Stimulated activated CD4-positive, alpha-beta T cell treated with anti-CD3 and anti-CD28 coated beads, Interleukin-4, amount 100 ng/mL, for 48 hours (primary cell): ENCODE measurements at places on chromosomes 2 and 18.

DNA sequence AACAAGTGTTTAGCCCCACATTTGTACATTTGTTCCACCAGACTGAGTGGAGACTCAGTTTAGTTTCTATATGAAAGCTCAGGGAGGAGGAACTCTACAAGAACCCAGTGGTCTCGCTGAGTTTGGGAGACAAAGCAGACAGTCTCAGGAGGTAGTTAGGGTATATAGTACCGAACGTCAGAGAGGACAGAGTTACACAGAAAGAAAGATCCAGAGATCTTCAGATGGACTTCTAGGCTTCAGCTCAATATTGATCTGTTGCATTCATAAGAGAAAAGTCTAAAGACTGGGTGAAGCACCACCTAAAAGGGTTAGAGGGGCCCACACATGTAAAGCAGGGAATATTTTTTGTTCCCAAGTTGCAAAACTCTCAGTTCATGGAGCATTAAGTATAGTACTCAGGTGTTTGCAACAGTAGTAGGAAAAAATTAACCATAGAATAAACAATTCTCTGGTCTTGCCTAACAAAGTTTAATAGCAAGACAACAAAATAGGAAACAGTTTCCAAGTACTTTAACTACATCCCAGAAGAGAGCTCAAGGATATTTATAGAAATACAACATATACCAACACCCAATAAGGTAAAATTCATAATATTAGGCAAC is 4.2 kb downstream of the TFPI start:
- no peak for DNase-seq

- DNase-seq, result no peak
Measured at GRCh38 chr18:33716061-33716683, 138.2 kb downstream of the ASXL3 start.

DNA sequence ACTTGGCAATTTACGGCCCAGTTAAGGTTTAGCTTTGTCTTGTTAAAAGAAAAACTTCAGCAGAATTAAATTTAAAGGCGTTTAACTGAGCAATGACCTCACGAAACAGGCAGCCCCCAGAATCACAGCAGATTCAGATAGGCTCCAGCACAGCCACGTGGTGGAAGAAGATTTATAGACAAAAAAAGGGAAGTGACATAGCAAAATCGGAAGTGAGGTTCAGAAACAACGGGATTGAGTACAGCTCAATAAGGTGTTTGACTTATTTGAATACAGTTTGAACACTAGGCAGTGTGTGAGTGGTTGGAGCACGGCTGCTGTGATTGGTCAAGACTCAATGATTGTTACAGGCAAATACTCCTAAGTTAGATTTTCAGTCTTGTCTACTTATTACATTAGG is 79.8 kb downstream of the MOGAT1 start:
- DNase-seq, result no peak

DNA sequence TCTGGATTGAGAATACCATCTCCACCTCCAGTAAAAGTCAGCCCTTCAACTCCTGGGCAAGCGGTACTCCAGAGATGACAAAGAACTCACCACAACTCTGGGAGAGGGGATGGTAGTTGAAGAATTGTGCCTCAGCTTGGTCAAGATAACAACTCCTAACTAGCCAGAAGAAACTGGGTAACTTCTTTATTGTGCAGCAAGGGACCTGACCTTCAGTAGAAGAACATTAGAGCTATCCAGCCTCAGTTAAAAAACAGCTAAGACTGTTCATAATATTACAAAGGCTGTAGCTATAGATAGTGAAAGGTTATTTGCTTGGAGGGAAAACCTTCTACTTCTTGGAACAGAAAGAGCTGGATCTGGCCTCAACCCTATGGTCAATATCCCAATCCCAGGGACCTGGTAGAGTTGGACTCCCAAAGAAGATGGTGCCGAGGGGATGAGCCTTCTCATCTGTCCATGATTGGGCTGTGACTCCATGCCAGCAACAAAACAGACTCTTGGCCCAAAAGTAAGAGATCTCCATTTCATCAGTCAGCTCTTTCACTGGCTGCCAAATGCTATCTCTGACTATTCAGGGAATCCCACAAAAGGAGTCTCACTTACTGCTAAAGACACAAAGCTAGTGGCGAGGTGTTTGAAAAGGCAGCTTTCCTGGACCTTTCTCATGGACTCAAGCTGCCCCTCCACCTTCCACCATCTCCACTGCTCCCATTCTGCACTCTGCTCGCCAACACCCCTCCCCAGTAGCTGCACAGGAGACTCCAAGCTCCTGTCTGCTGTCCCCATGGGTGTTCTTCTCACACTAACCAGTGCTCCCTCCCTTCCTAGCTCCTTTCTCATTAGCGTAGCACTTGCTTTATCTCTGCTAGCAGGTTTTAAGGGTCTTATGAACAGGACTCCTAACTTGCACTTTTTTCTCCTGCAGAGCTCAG is 145.8 kb downstream of the CAPN13 start:
- no peak for DNase-seq

DNA sequence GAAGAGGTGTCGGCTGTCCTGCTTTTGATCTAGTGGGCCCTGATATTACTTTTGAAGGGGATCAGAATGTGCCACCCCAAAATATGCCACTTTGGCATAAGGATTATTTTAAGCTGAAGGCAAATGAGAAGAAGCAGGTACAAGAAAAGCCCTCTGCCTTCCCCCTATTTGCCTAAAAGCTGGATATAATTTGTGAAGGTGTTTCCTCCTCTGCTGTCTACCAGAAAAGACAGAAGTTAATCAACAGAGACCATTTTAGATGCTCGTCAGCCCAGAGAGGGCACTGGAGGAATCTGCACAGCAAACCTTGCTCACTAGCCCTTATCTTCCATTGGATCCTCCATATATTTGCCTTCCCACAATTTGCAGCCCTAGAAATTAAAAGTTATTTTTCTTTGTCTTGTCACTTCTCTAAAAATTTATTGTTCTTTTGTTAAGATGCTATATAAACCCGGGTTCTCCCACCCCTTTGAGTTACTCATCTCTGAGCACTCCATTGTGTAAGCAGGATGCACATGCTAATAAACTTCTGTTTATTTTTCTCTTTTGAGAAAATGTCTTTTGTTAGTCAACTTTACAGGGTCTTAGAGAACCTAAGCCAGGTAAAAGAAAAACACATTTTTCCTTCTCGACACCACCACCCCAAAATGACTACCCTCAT is 163.2 kb upstream of the SLC1A4 start:
- DNase-seq, result no peak

- DNase-seq, result no peak
Measured at GRCh38 chr2:214052235-214052634, 358.6 kb upstream of the VWC2L start.

- no peak for DNase-seq
Measured at GRCh38 chr18:30432349-30432748, 610.2 kb downstream of the DSC3 start.

- no peak for DNase-seq
Measured at GRCh38 chr2:85589982-85590791, 5.4 kb upstream of the RNF181 start.

DNA sequence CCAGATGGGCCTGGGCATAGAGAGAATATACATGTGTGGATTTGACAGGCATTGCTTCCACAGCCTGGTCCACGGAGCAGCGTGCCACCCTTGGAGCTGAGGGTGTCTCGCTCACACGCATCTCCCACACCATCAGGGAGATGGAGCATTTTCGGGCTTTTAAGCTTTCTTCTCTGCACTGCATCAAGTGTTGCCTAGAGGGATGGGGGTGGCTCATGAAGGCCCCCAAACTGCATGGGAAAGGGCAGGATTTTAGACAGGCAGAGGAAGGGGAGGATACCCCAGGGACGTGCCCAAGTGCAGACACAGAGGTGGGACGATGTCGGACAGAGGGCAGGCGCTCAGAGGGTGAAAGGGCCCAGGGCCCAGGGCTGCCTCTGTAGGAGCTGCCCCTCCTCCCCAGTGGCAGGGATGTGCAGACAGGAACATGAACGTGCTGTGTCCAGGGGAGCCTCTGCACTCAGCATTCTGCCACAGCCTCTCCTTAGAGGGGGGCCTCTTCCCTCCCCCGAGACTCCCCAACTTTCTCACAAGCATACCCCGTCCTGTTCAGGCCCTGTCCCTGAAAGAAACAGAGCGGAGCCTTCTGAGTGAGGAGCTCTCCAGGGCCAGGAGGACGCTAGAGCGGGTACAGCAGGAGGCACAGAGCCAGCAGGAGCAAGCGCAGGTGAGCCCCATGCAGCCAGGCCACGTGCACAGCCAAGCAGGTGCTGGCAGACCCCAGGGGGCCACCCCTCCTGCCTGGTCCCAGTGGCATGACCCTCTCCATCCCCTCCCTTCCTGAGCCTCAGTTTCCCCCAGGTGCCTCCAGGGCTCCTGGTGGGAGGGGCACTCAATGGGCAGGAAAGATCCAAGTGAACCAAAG is 42.9 kb upstream of the SNED1 start:
- no peak for DNase-seq

GRCh38 chr18:35581546-35581897 is at the start of gene GALNT1:
TSS of gene GALNT1 (plus strand) at chr18:35581740. CDS start at chr18:35654663, 72,923 bp downstream.
- DNase-seq, result no peak

GRCh38 chr2:119240311-119241204 is 16.9 kb downstream of the STEAP3 start:
- no peak for DNase-seq

GRCh38 chr2:99156891-99157290 is 2.1 kb downstream of the LIPT1 start:
- DNase-seq, result no peak

DNA sequence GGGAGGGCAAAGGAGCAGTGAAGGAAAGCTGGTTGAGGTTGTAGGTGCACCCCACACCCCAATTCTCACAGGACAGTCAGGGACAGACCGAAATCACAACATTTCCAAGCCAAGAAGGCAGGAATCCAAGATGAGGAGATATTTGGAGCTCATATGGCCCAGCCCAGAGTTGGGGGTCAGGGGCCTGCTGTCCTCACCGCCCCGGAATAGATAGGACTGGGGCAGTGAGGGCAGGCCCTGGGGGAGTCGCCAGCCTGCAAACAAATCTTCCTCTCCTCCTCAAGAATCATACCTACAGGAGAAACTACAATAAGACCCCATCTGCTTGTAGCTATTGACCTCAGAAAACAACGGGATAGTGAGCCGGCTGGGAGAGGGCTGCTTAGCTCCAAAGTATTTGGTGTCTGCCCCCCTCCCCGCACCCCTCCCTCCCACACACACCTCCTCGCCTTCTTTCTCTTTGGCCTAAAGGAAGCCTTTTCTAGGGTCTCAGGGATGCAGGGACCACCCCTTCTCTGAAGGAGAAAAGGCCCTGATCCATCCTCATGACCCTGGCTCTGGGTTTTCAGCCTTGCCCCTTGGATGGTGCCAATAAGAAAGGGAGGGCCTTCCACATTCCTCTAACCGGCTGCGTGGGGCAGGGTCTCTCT is 3.8 kb downstream of the EN1 start:
- DNase-seq, result no peak

GRCh38 chr2:213022987-213023386 is 128.4 kb downstream of the IKZF2 start:
- no peak for DNase-seq

GRCh38 chr18:78903436-78904178 is 76.0 kb upstream of the SALL3 start:
- DNase-seq, result no peak
